Psoas muscle (tissue), 8 donors: ENCODE measurements at places on chromosomes 4 and X.

GRCh38 chr4:80197601-80198440 is 518 bp downstream of the PRDM8 start:
- no peak for DNase-seq

DNA sequence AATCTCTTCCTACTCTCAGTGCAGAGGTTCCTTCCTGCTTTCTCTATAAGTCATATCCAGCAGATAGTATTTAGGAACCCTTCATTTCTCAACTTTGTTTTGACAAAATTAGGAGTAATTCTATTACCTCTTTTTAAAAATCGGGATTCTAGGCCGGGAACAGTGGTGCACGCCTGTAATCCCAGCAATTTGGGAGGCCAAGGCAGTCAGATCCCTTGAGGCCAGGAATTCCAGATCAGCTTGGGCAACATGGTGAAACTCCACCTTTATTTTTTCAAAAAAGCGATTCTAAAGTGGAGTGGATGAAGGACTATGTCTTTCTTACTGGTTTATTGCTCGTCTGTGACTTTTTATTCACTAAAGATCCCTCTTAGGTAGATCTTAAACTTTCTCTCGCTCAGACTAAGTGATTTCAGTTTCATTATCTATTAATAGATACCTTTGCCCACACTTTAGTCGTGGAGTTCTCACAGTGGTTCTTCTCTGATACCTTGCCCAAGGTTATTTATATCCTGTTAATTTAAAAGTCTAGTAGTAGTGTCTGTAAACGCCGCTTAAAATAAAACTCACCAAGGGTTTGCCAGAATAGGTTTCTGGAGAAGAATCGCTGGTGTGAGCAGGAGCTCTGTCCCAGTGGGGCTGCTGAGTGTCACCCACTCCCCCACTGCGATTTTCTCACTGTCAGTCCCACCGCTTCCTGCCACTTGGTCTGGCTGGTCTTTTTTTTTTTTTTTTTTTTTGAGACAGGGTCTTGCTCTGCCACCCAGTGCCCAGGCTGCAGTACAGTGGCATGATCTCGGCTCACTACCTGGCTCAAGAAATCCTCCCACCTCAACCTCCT is 27.0 kb upstream of the TMEM131L start:
- no peak for DNase-seq

- DNase-seq = no peak
Measured at GRCh38 chr4:25402521-25402920, 25.5 kb downstream of the ANAPC4 start.

DNA sequence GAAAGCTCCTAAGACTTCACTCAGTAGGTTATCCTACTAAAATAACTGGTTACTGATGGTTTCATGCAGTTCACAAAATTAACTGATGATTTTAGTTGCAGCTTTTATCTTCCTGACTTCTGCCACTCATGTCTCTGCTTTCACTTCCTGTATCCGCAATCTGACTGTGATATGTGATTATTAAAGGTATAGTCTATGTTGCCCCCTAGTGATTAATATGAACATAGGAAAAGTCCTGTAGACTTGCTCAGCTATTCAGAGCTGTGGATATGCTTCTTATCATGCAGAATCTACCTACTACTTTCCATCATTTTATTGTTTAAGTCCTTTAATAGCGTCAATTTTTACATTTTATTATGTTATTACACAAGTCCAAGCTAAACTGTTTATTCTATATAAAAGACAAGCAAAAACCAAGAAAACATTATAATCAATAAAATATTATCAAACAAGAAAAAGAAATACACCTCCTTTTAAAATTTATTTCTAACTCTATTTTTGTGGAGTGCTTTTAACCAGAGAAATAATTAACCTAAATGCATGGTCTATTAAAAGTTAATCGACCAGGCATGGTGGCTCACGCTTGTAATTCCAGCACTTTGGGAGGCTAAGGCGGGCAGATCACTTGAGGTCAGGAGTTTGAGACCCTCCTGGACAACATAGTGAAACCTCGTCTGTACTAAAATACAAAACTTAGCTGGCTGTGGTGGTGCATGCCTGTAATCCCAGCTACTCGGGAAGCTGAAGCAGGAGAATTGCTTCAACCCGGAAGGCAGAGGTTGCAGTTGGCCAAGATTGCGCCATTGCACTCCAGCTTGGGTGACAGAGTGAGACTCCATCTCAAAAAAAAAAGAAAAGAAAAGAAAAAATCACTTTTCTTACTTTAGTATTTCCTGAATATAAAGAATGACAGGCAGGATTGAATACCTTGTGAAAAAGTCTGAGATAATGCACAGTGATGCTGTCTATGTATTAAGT is 40.4 kb upstream of the TLR2 start:
- no peak for DNase-seq

DNA sequence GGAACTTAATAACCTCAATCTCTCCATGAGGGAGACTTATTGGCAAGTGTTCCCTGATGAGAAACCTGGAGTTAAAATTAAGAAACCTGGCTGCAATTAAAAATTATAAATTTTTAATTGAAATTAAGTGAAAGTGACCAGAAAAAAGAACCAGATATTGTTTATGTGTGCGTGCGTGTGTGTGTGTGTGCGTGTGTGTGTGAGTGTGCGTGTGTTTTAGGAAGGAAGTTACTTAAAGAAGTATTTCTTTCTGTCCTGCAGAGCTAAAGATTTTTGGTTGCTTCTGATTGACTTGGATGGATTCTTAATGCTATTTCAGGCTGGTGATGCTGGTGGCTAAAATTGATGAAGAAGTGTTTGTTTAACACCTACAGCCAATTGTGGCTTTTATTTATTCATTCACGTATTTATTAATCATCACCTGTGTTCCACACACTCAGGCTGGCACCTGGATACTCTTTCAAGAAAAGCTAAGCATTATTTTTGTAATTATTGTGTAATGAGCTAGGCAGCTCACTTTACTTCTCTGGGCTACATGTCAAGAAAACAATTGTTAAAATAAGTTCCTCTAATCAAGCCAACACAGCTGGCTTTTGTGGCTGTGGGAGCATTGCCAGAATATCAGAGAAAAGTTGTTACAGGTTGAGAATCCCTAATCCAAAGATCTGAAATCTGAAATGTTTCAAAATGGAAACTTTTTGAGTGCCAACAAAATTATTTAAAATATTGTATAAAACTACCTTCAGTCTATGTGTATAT is 68.5 kb downstream of the CEP44 start:
- DNase-seq = no peak

DNA sequence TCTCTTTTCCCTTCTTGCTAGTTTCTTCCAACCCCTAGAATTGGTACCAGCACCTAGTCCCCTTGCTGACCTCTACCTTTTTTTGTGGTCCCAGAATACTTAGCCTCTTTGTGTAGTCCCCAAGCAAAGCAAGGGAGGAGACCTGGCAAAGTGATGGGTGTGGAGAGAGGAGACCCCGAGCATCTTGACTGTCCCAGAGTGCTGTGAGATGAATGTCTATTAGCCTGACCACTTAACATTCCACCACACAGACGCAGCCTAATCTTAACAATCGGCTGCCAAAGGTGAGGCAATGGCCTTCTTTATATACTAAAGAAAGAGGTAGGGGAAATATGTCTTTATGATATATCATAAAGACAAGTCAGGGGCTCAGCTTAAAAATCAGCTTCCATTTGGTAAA is 55.9 kb downstream of the TRIM2 start:
- DNase-seq = no peak

DNA sequence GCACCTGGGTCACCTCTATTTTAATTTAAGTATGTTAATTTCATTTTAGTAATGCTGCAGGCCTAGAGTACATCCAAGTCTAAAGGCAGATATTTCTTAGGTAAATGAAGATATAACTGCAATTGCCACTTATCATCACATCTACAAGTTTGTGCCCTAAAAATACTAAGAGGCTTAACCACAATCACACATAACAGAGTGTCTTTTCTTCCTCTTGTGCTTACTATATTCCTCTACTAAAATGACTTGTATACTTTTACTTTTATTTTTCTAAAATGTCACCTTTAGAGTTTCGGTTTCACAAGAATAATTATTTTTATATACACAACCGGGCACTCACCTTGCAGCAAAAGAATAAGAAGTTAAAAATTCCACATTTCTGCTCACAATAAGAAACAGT is 77.9 kb downstream of the EFHC2 start:
- DNase-seq = no peak

GRCh38 chrX:50905334-50905733 is 5.2 kb upstream of the BMP15 start:
- no peak for DNase-seq

- DNase-seq = no peak
Measured at GRCh38 chrX:113400193-113400704, 559.6 kb upstream of the AMOT start.

- no peak for DNase-seq
Measured at GRCh38 chrX:69018416-69019072, 146.7 kb downstream of the PJA1 start.

- no peak for DNase-seq
Measured at GRCh38 chr4:148057984-148058859, 326.3 kb downstream of the ARHGAP10 start.

DNA sequence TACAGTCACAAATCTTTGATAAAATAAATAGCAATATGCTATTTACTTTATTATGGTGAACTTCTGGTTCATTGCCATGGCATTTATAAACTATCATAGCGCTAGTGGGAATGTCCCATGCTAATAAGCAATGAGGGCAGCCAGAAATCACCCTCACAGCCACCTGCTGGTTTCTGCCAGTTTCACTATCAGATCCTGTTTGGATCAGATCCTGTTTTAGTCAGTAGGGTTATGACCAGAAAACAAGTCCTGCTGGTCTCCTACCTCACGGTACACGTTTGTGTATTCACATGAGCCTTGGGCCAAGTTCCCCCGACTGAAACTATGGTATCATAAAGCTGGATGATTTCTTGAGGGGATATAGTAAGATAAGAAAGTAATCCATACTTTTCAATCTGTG is 17.7 kb downstream of the FOXR2 start:
- DNase-seq = no peak

- no peak for DNase-seq
Measured at GRCh38 chr4:18608908-18609533, 587.5 kb upstream of the LCORL start.

DNA sequence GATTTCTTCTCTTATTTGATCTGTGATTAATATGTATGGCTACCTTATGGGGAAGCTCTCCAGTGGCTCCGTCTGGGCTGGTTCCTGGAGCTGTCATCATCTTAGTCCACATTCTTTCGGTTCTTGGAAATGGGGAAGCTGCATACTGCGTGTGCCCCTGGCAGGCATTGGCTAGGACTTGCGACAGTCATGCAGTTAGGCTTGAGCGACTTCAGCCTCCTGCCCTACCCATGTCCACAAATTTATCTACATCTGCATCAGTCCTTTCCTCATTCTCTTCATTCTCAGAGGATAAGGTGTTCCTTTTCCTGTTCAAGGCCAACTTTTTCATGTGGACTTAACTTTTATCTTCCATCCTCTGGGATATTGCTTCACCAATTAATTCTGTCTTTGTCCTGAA is 214.2 kb downstream of the RELL1 start:
- no peak for DNase-seq

GRCh38 chrX:31497086-31497485 is 425.2 kb upstream of the FTHL17 start:
- DNase-seq = no peak

- peak; percentile 15 for DNase-seq
Measured at GRCh38 chrX:1623691-1624090, 8.8 kb downstream of the ASMT start.

DNA sequence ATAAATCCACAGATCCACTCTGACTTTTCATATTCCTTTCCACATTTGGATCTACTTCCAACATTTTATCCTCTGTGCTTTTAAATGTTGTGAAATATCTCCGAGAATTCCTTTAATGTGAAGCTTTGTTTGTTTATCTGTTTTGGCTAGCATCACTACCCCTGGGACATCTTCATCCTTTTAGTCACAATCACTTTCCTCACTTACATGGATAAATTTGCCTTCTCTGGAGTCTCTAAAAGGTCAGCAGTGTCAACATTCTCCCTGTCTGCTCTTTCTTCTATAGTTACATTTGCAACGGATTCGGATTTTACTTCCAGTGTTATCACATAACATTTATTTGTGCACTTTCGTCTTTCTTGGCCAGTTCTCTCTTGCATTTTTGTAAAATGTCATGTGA is 34.2 kb upstream of the LRAT start:
- no peak for DNase-seq

GRCh38 chr4:5976921-5977320 is 41.3 kb downstream of the C4orf50 start:
- no peak for DNase-seq

DNA sequence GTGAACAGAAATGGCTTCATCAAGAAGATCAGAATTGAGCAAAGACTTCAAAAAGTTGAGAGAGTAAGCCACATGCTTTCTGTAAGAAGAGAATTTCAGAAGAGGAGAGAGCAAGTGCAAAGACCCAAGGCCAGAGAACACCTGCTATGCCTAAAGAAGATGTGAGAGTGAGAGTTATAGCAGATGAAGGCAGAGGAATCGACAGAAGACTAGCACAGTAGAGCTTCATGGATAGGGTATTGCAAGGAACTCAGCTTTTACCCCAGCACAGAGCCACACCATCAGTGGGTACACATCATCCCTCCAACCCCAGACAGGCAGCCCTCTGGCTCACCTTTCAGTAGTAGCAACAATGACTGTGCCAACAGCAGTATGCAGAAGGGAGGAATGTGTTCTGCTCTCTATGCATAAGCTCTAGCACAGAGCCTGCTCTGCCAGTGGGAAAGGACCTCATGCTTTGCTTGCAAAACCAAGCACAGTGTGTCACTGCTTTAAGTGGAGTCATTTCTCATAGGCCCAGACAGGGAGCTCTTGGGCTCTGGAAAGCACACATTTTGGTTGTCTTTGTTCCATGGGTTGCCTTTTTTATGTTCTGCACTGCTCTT is 318.6 kb downstream of the NAF1 start:
- DNase-seq = no peak

GRCh38 chr4:112210777-112211176 is 20.8 kb upstream of the AP1AR start:
- no peak for DNase-seq

DNA sequence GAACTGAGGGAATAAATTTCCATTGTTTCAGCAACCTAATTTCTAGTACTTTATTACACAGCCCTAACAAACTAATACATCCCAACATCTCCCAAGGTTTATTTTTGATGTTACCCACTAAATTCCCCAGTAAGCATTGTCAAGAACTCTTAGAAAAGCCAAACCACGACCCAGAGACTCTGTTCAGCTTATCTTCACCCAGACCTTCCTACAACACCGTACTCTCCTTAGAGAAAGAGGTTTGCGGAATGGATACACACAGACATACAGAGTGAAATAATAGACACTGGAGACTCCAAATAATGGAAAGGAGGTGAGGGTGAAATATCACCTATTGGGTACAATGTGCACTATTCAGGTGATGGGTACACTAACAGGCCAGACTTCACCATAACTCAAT is 75.6 kb downstream of the LRBA start:
- DNase-seq = no peak
